Esophagus muscularis mucosa (tissue), 4 donors: ENCODE measurements at places on chromosomes 3 and 15.

DNA sequence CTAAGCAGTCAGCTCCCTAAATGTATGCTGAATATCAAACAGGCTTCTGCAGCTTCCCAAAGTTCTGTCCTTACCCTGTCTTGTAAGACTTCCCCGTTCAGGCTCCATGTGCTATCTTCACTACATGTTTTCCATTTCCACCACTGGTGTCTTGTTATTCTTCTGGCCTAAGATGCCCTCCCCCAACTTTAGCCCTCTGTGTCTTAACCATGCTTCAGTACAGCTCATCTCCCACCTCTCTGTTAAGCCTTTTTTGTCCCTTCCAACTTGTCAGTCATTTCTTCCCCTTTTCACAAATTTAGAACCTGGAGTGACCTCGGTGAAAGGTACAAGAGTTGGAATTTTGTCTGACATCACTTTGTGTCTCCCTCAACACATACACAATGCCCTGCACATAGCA, 151.7 kb upstream of the TBL1XR1 start:
- DNase-seq = no peak

- peak; percentile 88 for DNase-seq
Observed at GRCh38 chr3:125433611-125434041, 58.5 kb upstream of the ZNF148 start.

- DNase-seq = no peak
Observed at GRCh38 chr3:56459719-56460118, 8.5 kb downstream of the ERC2 start.

GRCh38 chr3:119413603-119414280, 49.7 kb downstream of the TMEM39A start:
- DNase-seq = no peak

DNA sequence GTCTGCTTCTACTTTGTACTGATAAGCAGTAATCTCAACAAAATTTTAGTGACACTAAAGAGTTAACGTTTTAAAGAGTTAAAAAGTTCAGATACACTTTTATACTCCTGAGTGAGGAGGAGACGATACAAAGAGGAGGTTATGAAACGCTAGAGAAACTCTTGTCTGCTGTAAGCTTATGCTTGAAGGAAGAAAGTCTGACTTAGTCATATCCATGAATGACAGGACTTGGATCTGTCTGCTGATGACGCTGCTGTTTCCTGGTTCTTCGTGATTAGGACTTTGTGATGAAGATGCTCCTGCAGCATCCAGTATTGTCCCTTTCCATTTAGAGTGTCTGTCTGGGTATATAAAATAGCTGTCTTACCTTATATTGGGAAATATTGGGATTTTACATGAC, 15.8 kb downstream of the TCF12 start:
- no peak for DNase-seq

GRCh38 chr15:80695911-80696661, 976 bp downstream of the ABHD17C start:
- DNase-seq = no peak

- DNase-seq = no peak
Observed at GRCh38 chr3:197499427-197499826, 56.3 kb downstream of the BDH1 start.

- DNase-seq = no peak
Observed at GRCh38 chr3:144645300-144645699, 673.7 kb downstream of the DIPK2A start.

DNA sequence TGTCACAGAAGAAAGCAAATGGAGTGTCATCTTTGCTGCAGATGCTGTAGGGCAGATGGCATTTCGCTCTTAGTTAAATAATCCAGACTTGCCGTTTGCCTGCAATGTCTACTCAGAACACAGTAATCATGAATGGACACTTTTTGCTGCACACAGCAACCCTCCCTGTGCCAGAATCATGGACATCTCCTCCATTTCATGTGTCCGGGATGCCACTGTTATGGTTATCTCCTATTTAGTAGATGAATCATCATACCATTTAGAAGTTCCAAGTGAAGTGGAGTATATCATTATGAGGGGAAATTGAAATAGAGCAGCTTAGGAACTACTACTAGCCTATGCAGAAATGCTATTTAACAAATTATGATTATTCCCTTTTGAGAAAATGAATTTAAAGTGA, 118.5 kb downstream of the DUT start:
- DNase-seq = no peak

DNA sequence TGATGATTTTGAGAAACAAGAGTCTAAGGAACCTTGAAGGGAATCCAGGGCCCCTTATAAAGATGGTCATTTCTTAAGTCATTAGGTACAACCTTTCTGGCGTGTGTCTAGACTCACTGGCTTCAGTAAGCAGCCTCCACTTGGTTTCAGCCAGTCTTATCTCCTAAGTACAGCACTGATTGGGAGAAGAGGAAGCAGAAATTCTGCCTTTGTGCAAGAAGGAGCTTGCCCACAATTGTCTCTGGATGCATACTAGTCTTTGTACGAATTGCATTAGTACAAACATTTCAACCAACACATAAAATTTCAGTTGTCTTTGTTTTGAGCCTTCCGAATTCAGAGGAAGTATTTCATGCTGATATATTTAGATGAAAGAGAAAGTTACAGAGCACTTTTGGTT, 139.4 kb downstream of the SLCO3A1 start:
- DNase-seq = no peak

- no peak for DNase-seq
Observed at GRCh38 chr3:107963581-107963980, 127.2 kb downstream of the CD47 start.

DNA sequence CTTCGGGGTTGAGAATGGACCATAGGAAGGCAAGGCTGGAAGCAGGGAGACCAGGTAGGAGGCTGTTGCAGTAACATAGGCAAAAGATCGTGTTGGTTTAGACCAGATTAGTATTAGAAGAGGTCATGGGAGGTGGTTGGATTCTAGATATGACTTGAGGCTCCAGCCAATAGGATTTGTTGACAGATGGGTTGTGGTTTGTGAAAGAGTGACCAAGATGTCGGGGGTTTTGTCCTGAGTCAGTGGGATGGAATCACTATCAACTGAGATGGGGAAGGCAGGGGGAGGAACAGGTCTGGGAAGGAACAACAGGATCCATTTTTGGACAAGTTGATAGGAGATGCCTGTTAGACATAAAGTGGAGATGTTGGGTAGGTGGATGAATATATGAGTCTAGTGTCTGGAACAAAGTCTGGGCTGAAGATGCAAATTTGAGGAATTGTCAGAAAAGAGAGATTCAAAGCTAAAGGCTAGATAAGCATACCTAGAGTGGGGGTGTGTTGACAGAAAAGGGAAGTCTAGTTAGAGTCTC, 95.5 kb upstream of the NPHP3 start:
- no peak for DNase-seq

DNA sequence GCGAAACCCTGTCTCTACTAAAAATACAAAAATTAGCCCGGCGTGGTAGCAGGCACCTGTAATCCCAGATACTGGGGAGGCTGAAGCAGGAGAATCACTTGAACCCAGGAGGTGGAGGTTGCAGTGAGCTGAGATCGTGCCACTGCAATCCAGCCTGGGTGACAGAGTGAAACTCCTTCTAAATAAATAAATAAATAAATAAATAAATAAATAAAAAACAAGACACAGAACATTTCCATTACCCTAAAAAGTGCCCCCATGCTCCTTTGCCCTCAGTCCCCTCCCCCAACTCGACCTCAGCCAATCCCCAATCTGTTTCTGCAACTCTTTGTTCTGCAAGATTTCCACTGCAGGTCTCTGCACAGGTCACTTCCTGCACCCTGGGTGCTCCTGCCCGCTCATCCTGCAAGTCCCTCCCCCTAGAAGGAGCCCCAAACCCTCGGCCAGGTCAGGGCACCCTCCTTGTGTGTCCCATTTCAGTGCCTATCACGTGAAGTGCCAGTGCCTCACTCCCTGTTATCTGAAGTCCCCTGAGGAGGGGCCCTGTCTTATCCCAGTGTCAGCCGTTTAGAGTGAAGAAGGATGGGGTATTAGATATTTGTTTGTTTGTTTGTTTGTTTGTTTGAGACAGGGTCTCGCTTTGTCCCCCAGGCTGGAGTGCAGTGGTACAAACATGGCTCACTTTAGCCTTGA, 1.1 kb downstream of the FAM240A start:
- DNase-seq = peak; percentile 72

GRCh38 chr15:90059208-90059985, 42.9 kb downstream of the IDH2 start:
- no peak for DNase-seq

DNA sequence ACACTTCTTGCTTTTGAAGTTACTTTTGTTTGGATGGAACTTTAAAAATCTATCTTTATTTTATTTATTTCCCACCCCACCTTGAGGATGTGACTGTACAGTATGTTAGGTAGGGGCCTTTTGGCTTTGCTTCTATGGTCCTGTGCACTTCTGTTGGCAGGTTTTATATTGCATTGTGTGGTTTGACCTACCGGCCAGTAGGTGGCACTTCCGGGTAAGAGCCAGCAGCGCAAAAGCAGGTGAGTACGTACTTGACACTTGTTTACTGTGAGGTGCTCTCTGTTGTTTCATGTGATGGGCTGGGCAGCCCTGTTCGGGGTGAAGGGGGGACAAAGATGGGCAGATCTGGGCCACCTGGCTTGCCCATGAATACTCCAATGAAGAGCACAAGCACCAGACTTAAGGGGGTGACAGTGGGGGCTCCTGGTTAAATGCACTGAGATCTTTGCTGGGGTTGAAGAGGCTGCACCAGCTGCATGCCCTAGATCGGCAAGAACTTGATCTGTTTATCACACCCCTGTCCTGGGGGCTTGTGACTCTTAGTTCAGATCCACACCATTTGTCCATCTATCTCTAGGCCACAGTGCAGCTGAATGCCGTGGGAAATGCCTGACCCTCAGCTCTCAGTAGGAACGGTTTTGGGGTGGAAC, 131.6 kb downstream of the NLGN1 start:
- no peak for DNase-seq

DNA sequence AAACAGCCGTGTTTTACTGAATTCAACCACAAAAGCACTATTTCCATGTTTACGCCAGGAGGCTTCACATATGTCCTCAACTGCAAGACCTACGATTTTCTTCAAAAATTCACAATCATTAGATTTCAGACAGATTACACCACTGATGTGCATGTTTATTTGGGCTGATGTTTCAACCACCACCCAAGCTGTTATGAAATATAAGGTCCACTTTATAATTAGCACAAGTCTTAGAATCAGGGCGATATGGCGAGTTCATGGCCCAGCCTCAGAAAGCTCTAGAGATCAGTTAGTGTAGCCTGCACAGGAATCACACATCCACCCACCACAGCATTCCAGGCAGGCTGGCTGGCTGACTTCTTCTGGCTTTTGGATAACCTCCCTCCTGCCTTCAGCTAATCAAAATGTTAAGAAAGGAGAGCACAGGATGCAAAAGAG, 15.4 kb downstream of the SH3BP5 start:
- no peak for DNase-seq

DNA sequence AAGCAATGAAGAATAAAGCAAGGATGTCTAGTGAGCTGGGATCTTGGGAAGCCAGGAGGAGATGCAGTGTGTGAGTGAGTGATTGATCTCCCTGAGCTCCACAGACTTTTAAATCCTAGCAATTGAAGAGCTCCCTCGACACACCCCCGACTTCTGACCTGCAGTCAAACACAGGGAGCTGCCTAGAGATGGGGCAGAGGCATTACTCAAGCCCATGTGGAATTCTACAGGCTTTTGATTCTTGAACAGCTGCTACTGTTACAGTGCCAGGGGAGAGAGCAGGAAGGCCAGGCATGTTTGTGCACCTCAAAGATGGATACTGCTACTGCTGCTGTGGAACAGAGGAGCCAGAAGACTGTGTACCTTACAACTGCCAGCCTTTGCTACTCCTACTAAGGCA, 1403.1 kb upstream of the ALCAM start:
- DNase-seq = no peak

DNA sequence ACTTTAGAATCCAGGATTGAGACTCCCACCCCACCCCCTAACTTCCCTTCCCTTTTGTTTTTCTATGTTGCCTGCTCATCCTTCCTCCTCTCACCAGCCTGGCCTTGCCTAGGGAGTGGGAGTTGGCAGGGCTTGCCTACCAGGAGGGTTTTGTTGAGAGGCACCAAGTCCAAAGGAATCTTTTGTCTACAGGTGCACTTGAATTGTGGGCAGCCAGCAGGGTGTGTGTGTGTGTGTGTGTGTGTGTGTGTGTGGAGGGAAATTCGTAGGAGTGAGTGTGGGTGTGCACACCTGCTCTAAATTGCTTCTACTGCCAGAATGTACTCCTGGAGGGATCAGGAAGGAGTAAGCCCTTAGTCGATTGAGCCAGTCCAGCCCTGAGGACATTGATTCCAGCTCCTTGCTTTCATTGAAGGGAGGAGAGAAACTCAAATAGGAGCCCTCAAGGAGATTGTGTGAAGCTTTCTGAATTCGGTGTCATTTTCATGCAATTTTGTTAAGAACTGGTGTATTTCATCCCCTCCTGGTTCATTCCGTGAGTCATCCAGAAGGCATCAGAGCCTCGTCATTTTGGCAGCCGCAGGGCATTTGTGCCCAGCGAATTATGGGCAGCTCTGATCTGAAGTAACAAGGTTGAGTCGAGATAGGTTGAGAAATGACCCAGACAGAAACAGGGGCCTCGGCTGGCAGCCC, 112.1 kb downstream of the SLCO3A1 start:
- DNase-seq = no peak

GRCh38 chr3:186566772-186567071, 417 bp downstream of the TBCCD1 start:
- no peak for DNase-seq

DNA sequence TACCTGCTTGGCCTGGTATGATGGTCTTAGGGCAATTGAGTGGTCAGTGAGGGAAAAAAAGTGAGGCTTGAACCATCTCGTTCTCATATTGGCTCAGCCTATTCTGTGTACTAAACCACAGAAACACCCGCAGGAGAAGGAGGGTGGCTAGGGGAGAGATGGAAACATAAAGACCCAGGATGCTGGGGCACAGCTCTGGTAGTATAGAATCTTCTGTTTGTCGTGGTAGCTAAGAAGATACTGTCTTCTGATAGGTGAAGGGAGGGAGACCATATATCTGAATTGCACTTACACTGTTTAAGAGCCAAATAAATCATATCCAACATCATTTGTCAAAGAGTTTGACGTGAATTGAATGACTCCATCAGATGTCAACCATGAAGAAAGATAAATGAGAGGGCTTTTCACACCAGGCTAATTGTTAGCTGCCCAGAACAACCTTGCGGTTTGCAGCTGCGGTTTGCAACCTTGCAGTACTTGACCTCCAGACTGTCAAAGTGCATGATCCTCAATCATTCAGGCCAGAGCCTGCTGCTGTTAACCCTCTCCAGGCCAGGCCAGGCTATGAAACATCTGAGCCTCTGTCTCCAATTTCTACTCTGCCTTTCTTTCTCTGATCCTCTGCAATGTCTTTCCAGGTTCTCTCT, 40.9 kb upstream of the PIK3R4 start:
- DNase-seq = no peak
